Retinal pigment epithelial cell (primary cell): ENCODE measurements at places on chromosomes 3 and 15.

- DNase-seq, result no peak
Measured at GRCh38 chr3:53151465-53151864, 9.5 kb upstream of the PRKCD start.

DNA sequence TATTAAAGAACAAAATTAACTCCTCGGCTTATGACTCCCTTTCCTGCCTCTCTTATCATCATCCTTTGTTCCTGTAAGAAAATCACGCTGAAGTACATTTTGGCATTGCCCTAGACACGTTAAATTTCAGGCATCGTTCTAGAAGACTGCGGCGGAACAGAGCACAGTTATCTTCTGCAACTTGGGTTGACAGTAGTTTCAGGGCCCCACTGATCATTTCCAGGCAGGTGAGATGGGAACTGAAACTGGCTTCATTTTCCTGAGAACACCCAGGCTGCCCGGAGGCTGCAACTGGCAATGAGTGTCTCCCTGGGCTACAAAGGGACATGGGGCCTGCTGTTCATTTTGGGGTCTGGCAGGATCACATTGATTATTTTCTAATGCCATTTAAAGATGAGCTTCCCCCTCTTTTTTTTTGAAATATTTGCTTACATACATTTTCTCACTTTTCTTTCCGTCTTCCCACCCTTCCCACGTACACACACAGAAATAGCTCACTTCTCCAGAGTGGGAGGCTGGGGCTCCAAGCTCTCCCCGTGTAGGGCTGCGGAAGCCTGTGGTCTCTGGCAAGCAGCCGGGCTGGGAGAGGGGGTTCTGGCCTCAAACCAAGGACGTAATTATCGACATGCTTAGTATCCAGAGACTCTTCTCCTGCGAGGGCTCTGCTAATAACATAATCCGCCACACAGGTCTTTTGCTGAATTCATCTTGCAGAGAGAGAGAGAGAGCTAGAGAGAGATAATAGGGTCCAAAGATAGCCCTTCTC is 267.4 kb downstream of the ABHD5 start:
- DNase-seq, result no peak

DNA sequence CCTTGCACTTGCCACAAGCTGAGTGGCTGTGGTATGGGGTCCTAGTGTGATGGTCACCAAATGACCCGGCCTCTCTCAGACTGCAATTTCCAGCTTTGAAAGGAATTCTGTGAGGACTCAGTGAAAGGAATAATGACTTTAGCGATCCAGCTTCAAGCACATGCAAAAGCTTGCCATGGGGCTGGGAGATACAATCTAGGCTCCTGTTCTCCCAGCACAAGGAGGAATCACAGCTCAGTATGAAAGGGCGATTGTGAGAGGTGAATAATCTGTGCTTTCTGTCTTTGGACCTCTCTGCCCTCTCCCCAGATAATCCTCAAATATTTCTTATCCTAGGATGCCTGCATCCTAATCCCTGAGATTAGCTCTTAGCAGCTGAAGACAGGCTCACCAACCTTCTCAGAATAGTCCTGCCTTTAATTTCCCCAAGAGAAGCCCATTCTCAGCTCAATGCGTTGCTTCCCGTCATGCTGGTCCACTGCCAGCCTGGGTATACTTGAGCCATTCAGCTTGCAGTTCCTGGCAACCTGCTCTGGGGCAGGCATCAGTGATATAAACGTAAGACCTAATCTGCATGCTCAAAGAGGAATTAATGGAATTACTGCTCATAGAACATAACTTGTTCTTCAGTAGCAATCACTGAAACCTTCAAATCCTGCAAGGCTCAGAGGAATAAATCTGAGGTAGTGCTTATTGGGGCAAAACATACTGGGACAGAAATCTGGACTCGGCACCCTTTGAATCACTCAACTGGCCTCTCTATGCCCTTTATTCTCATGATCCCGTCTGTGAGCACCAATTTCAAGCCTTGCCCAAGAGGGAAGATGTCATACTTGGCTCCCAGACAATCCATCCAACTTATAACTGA is 15.1 kb downstream of the TLNRD1 start:
- no peak for DNase-seq

DNA sequence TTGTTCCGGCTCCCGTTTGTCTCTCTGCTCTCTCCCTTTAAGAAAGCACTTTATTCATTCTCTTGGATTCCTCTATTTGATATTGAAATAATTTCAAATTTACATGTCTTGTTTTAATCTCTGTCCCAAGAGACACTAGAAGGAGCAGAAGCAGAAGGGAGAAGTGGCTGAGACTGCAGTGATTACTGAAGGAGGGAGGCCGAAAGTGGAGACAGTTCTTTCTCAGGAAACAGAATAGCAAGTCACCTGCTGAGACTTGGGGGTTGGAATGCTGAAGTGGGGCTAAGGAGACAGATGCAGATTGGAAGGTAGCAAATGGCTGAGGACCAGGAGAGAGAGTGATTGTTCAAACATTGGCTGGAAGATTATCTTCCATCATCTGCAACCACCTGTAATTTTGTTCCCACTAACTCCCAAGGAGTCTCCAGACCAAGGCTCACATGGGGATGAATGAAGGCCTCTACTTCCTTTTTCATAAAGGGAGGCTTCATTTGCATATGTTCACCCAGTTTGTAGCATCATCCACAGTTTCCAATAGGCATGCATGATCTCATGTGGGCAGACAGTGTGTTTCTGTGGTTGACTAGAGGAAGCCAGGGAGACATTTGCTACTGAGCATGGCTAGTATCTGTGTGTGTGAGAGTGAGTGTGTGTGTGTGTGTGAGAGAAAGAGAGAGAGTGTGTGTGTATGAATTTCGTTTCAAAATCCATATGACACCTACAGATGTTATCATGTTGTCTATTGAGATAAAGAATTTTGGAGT is 24.0 kb downstream of the LTF start:
- DNase-seq, result no peak
